ENCODE measurements at places on chromosomes 1 and 21.
A peak's percentile ranks its signal among the peaks of the same experiment; 100 is the strongest.

DNA sequence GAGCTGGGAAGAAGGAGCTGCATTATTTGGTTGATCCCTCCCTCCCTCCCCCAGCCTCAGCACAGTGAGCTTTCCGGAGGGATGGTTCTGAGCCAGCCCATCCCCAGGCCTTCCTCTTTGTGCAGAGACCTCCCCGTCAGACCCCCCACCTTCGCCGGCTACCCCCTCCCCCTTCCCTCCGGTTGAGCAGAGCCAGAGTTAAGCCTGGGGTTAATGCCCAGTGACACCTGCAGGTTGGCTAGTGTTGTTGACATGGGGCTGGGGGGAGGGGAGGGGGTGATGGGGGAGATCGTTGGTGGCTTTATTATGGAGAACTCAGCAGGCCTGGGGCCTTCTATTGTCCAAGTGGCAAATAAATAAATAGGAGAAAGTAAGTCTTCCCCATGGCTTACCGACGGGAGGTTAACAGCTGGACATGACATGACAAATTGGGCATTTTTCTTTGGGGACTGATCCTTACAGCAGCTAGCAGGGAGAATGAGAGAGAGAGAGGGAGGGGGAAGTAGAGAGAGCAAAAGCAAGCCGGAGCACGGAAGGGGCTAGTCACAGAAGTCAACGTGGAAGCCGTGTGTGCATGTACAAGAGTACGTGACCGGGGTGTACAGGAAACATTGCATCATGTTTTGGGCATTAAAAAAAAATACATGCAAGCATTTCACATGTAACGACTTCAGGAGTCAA, 131.1 kb downstream of the TMEM53 start:
- DNase-seq, result no peak

- no peak for DNase-seq
Measured at GRCh38 chr1:192732787-192733186, 76.1 kb upstream of the RGS2 start.

GRCh38 chr1:178361847-178362246, 134.9 kb downstream of the CLEC20A start:
- no peak for DNase-seq

- no peak for DNase-seq
Measured at GRCh38 chr1:157512036-157512969, 40.0 kb downstream of the FCRL5 start.

DNA sequence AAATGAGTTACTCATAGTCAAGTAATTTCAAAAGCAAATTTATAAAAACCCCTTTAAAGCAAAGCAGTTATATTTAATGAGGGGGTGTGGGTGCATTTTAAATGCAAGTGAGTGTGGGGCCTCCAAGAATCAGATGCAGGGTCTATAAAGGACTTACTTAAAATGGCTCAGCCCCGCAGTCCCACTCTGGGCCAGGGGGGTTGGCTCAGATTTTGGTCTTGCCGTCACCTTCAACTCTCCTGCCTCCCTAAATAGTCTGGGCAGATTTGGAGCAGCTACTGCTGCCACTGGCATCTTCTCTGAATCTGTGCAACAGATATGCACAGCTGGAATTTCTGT, 16.2 kb downstream of the AMPD2 start:
- no peak for DNase-seq

- DNase-seq, result no peak
Measured at GRCh38 chr1:157487504-157487903, 64.8 kb downstream of the FCRL5 start.

GRCh38 chr1:156513185-156513584, 12.6 kb upstream of the MEF2D start:
- no peak for DNase-seq

GRCh38 chr1:233723387-233723786, 109.5 kb downstream of the KCNK1 start:
- DNase-seq, result no peak

DNA sequence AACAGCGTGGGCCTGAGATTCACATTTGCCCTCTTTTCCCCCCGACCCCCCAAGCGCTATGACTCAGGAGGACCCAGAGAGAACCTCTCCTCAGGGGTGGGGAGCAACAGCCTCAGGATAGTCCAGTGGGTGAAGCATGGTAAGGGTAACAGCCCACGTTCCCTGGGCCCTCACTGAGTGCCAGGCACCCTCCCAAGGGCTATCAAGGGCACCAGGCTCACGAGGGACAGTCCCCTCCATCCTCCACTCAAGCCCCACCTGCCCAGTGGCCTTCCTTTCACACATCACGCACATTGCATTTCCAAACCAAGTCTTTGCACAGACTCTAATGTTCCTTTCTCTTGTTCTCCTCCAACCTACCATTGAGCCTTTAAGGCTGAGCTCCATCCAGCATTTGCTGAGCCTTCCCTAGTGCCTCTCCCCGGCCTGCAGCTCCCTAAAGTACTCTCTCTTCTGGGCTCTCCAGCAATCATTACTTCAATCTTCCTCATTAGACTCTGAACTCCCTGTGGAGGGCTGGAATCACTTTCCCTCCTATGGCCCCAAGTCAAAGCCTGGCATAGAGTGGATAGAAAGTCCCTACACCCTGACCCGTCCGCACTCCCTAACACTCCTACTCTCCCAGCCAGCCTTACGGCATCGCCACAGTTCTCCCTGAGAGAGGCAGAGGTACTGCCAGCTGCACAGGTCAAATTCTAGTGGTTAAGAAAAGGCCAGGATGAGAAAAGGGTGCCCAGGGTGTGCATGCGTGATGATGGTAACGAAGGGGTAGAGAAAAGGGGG, 1.0 kb downstream of the AKR7A2 start:
- DNase-seq, result peak; percentile 36

- no peak for DNase-seq
Measured at GRCh38 chr1:209107535-209107934, 476.0 kb upstream of the CAMK1G start.

DNA sequence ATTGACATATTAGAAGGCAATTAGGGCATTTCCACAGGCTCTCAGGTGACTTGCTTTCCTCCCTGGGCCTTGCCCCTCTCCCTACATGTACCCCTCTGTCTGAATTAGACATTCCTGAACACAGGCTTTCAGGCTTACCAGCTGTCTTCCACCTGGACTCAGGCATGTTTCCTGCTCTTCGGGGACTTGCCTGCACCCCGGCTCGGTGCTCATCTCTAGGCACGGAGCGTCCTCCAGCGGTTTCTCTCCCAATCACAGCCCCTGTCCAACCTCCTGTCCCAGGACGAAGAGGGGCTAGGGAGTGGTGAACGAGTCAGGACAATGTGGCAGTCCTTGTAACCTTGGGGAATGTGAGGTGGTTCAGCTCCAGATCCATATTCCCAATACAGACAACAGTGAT, 4.2 kb downstream of the PROK1 start:
- DNase-seq, result no peak

DNA sequence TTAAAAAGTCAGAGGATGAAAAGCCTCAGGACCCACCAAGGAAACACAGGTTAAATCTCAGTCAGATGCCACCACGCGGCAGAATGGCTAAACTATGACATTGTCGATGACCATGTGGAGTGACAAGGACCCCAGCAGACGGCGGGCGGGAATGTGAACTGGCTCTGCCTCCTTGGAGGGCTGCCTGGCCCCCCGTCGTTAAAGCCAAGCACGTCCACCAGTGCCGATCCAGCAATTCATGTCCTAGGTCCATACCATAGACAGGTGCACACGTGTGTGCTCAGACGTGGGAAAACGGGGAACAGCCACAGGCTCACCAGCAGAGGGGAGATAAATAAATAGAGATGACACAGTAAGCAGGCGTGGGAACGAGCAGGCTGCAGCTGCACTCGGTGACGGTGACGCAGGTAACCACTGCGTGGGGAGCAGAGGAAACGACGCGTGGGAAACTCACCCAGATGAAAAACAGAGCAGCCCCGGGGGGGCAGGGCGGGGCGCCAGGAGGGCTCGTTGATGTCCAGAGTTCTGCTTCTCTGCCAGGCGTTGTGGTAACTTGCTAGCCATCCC, 28.3 kb upstream of the PCBP3 start:
- peak; percentile 95 for DNase-seq

DNA sequence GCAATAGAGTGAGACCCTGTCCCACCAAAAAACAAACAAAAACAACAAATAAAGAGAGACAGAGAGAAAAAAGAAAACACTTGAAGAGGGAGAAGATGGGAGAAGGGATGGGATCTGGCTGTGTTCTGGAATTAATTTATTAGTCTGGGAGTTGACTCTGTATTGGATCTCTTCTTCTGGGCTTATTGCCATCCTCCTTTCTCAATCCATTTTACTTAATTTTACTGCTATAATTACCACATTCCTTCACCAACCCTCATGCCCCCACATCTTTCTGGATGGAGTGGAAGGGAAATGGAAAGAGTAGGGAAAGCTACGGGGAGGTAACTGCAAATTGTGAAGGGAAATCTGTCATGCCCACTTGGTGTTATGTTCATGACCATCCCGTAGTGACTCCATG, 42.9 kb downstream of the FMN2 start:
- DNase-seq, result no peak

GRCh38 chr1:115168026-115168425, 78.7 kb upstream of the TSPAN2 start:
- no peak for DNase-seq

GRCh38 chr21:41817228-41817627, 50.4 kb upstream of the RIPK4 start:
- no peak for DNase-seq

GRCh38 chr1:230737622-230738262, 9.4 kb upstream of the CAPN9 start:
- no peak for DNase-seq

GRCh38 chr1:27400082-27400962, 7.9 kb downstream of the GPR3 start:
- no peak for DNase-seq

DNA sequence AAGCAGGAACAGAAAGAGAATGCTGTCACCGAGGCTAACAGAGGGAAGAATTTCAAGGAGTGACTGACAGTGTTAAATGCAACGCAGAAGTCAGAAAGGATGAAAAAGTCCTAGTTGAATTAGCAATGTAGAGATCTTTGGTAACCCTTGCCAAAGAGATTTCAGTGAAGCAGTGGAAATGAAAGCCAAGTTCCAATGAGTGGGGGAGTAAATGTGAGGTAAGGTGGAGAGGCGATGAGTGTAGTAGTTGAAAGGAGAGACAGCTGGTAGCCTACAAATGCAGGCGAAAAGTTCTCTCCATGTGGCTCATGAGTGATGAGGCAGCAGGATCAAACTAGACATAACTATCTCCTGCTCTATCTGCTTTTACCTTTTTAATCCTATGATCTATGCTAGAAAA, 74.6 kb upstream of the IPO9 start:
- DNase-seq, result no peak

DNA sequence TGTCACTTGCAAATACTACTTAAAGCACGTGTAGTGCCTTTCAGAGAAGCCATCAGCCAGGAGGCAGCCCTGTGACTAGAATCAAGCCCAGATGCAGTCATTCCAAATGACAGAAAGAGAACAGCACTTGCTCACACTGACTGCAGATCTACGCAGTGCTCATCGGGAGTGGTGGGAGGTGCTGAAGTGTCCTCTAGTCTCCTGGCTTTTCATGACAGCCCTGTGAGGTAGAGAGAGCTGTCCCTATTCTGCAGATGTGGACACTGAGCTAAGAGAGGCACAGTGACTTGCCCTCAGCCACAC, 62.3 kb upstream of the EDN2 start:
- DNase-seq, result no peak

- DNase-seq, result no peak
Measured at GRCh38 chr1:94592571-94592920, 51.0 kb upstream of the F3 start.

DNA sequence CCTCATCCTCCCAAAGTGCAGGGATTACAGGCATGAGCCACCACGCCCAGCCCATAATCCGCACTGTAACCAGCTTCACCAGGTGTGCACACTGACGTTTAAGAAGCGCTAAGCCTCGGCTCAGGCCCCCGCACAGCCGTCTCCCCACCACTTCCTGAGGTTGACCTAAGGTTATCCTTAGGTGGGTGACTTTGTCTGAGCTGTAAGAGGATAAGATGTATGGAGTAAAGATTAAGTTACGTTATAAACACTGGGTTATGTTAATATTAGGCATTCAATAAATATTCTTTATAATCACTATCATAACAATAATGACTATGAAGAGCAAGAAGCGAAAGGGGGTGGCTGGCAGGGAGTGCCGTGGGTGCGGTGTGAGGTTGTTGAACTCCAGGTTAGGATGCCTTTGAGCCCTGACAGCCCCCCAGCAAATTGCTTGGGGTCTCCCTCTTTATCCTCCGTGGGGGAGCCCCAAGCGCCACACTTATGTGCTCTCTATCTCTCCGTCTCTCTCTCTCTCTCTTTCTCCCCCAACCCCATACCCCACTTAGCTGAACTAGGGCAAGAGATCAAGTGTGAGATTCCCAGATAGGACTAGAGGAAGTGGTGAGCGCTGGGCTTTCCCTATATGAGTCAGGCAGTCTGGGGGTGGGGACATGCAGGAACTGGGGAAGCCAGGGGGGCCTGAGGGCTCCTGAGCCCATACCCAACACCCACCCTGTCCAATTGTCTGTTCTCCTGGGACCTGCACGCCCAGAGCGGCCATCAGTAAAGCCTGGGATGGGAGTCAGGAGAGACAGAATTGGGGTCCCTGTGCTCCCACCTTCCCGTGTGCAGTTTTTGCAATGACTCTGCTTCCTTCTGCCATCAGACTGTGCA, 7.6 kb downstream of the EFHD2 start:
- peak; percentile 88 for DNase-seq

- DNase-seq, result no peak
Measured at GRCh38 chr1:162878000-162878596, 17.1 kb upstream of the CCDC190 start.

GRCh38 chr1:156014829-156015228, 5.9 kb downstream of the SSR2 start:
- DNase-seq, result no peak

GRCh38 chr1:26970810-26971209, 10.5 kb upstream of the KDF1 start:
- no peak for DNase-seq

DNA sequence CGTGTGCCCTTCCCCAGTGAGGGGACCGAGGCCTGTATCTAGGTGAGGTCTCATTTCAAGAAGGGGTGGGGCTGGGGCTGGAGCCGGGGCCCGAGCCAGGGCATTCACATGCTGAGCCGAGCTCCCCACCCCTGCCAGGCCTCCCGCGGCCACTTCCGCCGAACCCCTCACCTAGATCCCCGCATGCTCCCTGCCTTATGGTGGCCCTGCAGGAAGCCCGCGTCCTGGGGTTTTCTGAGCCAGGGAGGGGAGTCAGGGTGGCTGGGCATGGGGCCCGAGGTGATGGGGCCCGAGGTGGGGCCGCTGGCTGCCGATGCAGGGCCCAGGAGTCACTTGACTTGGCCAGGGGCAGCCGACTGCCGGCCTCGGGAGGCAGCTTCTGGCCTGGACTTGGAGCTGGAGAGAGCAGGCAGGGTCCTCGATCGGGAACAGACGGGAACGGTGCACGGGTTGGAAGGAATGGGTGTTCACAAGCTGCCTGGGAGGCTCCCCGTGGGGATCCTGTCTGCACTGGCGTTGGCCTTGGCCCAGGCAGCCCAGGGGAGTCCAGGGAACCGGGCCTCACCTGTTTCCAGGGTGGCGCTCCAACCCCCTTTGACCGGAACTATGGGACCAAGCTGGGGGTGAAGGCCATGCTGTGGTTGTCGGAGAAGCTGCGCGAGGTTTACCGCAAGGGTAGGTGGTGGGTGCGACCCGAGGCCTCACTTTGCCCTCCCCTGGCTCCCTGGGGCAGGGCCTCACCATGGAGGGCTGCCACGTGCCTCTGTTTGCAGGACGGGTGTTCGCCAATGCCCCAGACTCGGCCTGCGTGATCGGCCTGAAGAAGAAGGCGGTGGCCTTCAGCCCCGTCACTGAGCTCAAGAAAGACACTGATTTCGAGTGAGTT, 13.6 kb downstream of the CFAP410 start:
- DNase-seq, result no peak

- no peak for DNase-seq
Measured at GRCh38 chr1:2563205-2563604, 7.0 kb downstream of the TNFRSF14 start.
